ENCODE measurements at places on chromosomes 12 and 14. TPM values are rescaled to one million over a fixed set of nuclear protein-coding genes. Genes with fewer than 3 reads are reported as not detected.

GRCh38 chr12:41956353-41956752 is 188.3 kb downstream of the GXYLT1 start:
- no peak for DNase-seq

DNA sequence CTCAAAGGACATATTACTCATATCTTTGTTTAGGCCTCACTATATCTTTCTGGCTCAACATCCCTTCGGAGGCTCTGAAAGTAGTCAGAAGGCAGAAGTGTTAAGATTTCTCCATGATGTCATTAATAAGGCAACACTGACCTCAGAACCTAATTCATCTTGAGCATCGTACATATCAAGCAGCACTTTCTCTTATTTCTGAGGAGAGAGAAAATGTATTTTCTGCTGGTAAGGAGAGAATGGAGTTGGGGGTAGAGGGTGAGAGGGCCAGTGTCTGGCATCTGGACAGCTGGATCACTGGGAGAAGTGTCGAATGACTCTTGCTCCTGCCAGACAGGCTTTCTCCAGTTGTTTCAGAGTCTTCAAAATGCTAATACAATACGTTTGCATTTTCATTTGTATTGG is 213.2 kb upstream of the PRICKLE1 start:
- no peak for DNase-seq

GRCh38 chr12:3219233-3219632 is 142.1 kb downstream of the TSPAN9 start:
- DNase-seq, result no peak

GRCh38 chr12:79614730-79615129 is 76.0 kb downstream of the PAWR start:
- no peak for DNase-seq

DNA sequence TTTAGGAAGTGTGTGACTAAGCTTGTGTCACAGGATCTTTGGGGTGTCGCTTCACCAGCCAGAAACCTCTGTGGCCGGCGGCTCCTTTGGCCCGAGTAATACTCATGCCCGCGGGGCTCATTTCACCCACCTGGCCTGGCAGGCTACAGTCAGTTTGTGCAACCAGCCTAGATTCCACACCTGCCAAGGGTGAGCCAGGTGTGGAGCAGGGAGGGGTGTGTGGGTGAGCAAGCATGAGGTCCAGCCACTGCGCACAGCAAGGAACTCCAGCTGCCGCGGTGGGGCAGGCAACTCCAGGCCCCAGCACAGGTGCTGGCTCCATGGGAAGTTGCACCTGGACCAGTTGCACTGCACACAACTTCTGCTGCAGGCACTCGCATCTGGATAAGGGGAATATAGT is 462.3 kb upstream of the LRFN5 start:
- no peak for DNase-seq

GRCh38 chr12:132329720-132330548 is 545 bp upstream of the GALNT9 start:
- no peak for DNase-seq

Gene DNAJC22
- 0.21 TPM for total RNA-seq

Gene CYP27B1
- total RNA-seq, result 2.2 TPM

Gene ZDHHC22
- not detected for total RNA-seq

All from lower leg skin (tissue), 4 donors.